Thoracic aorta (tissue), 2 donors: ENCODE measurements at places on chromosomes 7 and 10. TPM values are rescaled to one million over a fixed set of nuclear protein-coding genes. Genes with fewer than 3 reads are reported as not detected.

GRCh38 chr10:110523736-110524135, 26.0 kb downstream of the DUSP5 start:
- no peaks in the 10 kb centered on the region for H3K36me3 ChIP-seq
- DNase-seq = no peak
- no peak overlapping the region for H3K27ac ChIP-seq
- H3K4me1 ChIP-seq = no peaks in the 10 kb centered on the region
- H3K4me3 ChIP-seq = no peak overlapping the region
- H3K27me3 ChIP-seq = no peaks in the 10 kb centered on the region

GRCh38 chr7:15603124-15603523, 41.3 kb upstream of the AGMO start:
- no peaks in the 10 kb centered on the region for H3K27me3 ChIP-seq
- H3K36me3 ChIP-seq = no peaks in the 10 kb centered on the region
- H3K4me3 ChIP-seq = no peak overlapping the region
- no peak for DNase-seq

DNA sequence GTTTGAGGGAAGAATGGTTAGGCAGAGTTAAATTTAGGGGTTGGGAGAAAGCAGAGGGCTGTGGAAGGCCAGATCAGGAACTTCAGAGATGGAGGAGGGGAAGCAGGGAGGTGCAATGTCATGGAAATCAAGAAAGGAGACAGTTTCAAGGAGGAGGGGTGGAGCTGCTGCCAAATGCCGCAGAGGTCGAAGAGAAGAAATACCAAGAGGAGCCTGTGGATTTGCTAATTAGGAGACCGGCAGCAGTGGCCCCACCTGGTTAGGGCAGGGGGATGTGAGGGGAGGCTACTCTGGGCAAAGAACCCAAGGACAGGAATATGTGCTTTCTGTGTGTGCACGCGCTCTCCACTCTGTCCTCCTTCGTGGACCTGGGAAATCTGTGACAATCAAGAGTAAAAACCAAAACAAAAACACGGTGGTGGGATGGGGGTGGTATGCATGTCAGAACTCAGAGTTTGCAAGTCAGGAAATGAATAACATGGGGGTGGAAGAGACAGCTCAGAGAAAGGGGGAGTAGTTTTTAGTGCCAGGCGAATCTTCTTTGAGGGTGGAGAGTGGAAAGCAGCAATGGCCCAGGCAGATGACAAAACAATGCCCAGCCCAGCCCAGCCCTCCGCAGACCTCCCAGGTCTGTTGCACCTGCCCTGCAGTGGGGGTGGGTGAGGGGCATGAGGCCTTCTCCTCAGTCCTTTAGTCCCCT, 102.9 kb upstream of the PAX2 start:
- H3K4me3 ChIP-seq = no peak overlapping the region
- no peak for DNase-seq
- H3K36me3 ChIP-seq = no peaks in the 10 kb centered on the region
- no peak overlapping the region for H3K27ac ChIP-seq
- no peaks in the 10 kb centered on the region for H3K4me1 ChIP-seq

GRCh38 chr7:105765846-105766245, 110.6 kb downstream of the ATXN7L1 start:
- no peak overlapping the region for H3K27ac ChIP-seq
- H3K4me1 ChIP-seq = peaks cover 7% of the 10 kb centered on the region
- H3K4me3 ChIP-seq = no peak overlapping the region
- H3K36me3 ChIP-seq = no peaks in the 10 kb centered on the region
- H3K27me3 ChIP-seq = no peaks in the 10 kb centered on the region
- DNase-seq = no peak

DNA sequence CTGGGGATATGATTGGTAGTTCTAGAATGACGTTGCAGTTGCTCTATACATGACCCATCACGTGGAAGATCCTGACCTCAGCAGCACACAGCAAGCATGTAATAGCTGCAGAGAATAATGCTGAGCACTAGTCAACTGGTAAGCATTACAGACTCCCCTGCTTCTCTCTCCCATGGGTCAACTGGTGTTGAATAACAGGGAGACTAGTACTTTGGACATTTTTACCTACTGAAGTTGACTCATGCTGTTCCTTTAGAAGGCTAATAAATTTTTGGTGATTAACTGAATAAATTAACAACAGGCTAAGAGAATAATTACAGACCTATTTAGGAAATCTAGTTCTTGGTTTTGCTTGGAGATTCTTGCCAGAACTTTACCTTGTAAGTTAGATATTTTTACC, 234.1 kb downstream of the AUTS2 start:
- H3K36me3 ChIP-seq = no peaks in the 10 kb centered on the region
- no peaks in the 10 kb centered on the region for H3K4me1 ChIP-seq
- no peaks in the 10 kb centered on the region for H3K27me3 ChIP-seq
- no peak overlapping the region for H3K27ac ChIP-seq

DNA sequence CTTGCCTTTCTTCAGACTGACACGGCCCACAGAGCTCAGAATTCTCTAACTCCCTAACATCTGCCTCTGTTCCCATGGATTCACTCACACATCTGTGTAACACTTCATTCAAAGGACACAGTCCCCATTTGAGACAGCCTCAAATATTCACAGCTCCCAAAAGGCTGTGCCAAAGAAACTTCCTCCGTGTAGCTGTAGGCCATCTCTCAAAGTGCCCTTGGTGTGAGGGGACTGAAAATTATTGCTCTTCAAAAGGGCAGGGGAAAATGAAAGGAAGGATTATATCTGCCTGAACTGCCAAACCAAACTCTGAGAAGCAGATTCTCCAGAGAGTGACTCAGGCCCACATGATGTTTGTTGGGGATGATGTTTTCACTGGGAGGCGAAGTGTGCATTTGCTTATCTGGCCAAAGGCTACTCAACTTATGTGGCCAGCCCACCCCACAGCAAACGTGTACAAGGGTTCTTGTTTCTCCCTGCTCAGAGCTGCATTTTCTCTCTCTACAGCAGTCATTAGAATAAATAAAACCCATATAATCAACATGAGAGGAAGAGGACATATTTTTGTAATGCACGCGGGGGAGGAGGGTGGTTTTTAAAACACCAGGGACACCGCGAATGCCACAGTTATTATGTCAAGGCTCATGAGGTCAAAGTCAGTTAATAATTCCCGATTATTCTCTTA, 302.4 kb upstream of the NFE2L3 start:
- no peak overlapping the region for H3K4me3 ChIP-seq
- peaks cover 49% of the 10 kb centered on the region for H3K4me1 ChIP-seq
- H3K27ac ChIP-seq = peak overlapping the region; percentile 81

DNA sequence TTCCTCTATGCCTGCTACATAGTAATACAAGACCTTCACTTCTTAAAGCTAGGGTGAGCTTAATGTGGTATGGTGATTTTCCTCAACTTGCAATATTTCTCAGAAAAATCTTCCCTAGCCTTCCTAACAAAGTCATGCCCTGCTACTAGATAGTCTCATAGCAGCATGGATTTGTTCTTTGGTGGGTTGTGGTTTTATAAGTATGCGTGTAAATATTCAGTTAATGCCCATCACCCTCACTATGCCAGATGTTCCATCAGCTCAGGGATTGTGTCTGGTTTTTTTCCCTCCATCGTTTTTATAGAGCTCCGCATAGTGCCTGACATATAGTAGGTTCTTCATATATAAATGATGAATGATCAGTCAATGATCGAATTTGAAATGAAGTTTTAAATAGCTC, 182.8 kb downstream of the CREB5 start:
- no peaks in the 10 kb centered on the region for H3K27me3 ChIP-seq
- no peak overlapping the region for H3K27ac ChIP-seq
- no peaks in the 10 kb centered on the region for H3K36me3 ChIP-seq
- H3K4me1 ChIP-seq = no peaks in the 10 kb centered on the region

- H3K4me3 ChIP-seq = no peak overlapping the region
- H3K4me1 ChIP-seq = no peaks in the 10 kb centered on the region
- H3K27me3 ChIP-seq = no peaks in the 10 kb centered on the region
- H3K27ac ChIP-seq = no peak overlapping the region
Observed at GRCh38 chr7:108415821-108416536, 40.3 kb downstream of the NRCAM start.

DNA sequence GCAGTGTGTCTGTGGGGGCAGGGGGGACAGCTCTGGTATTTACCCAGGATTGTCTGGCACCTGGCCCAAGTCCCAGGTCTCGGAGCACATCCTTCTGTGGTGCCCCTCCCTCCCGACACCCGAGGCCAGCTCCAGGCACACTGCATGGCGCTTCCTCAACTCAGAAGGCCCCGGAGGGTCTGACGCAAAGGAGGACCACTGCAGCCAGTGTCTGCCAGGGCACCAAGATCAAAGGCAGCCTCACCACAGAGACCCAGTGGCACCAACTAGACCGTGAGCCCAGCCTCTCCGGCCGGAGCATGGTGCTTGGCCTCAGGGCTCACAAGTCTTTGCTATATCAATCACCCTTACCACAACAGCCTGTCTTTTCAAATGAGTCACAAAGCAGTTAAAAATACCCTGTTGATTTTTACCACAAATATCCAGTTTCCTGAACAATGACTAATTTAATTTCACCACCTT, 99.3 kb upstream of the DDC start:
- H3K27me3 ChIP-seq = no peaks in the 10 kb centered on the region
- no peaks in the 10 kb centered on the region for H3K36me3 ChIP-seq
- DNase-seq = no peak
- peaks cover 60% of the 10 kb centered on the region for H3K4me1 ChIP-seq

- H3K4me1 ChIP-seq = peaks cover 29% of the 10 kb centered on the region
- no peak overlapping the region for H3K4me3 ChIP-seq
- no peak overlapping the region for H3K27ac ChIP-seq
- no peaks in the 10 kb centered on the region for H3K27me3 ChIP-seq
Observed at GRCh38 chr7:6234384-6234783, 38.0 kb downstream of the CYTH3 start.

DNA sequence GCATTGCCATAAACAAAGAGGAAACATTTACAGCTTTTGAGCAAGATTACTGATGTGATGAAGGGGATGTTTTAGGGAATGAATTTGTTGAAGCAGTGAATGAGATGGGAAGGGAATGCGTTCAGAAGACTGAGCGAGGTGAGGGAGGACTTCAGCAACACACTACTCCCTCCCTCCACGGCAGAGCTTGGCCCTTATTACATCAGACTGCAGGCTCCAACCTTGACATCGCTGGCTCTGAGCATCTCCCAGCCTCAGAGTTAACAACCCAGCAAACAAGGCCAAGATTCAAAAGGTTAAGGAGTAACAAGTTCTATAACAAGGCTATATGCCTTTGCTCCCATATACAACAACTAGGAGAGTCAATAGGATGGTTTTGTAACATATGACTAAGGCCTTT, 164.4 kb downstream of the ELMO1 start:
- no peak overlapping the region for H3K4me3 ChIP-seq
- H3K27me3 ChIP-seq = no peaks in the 10 kb centered on the region
- peaks cover 3% of the 10 kb centered on the region for H3K4me1 ChIP-seq
- DNase-seq = no peak
- no peak overlapping the region for H3K27ac ChIP-seq

GRCh38 chr7:2165239-2165609, 67.5 kb downstream of the MAD1L1 start:
- H3K27me3 ChIP-seq = no peaks in the 10 kb centered on the region
- H3K4me3 ChIP-seq = no peak overlapping the region
- DNase-seq = no peak
- H3K27ac ChIP-seq = no peak overlapping the region

DNA sequence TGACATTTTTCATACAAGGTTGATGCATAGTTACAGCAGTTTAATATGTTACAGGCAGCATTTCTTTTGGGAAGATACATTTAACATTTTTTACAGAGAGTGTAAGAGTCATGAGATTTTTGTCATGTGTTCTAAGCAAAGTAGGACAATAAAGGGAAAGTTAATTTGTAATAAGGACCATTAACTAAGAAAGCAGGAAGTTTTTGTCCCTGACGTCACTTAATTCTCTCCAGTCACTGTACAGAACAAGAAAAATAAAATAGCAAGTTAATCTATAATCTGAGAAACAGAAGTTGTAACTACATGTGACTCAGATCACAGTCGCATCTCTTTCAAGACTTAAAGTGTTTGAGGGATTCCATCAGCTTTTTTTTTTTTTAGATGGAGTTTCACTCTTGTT, 49.5 kb upstream of the CAPZA2 start:
- DNase-seq = no peak
- H3K4me1 ChIP-seq = no peaks in the 10 kb centered on the region
- no peak overlapping the region for H3K4me3 ChIP-seq

DNA sequence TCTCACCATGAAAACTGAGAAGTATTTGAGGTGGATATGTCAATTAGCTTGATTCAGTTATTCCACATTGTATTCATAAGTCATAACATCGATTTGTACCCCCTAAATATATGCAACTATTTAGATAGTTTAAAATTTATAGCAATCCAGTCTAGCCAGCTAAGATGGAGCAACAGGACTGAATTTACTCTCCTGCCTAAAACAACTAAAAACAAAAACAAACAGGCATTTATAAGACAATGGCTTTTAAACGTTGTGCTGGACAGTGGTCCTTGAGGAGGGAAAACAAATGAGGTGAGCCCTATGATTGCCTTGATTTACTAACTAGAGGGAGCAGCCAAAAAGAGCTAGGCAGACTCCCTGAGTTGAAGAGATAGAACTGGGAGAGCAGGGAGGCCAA, 814 bp upstream of the GPAM start:
- peaks cover 29% of the 10 kb centered on the region for H3K4me1 ChIP-seq
- no peaks in the 10 kb centered on the region for H3K36me3 ChIP-seq
- H3K27me3 ChIP-seq = no peaks in the 10 kb centered on the region
- H3K27ac ChIP-seq = peak overlapping the region; percentile 82
- no peak for DNase-seq
- H3K4me3 ChIP-seq = peak overlapping the region; percentile 92

- H3K36me3 ChIP-seq = no peaks in the 10 kb centered on the region
- no peak overlapping the region for H3K4me3 ChIP-seq
- DNase-seq = no peak
- no peak overlapping the region for H3K27ac ChIP-seq
- no peaks in the 10 kb centered on the region for H3K27me3 ChIP-seq
Observed at GRCh38 chr10:48806342-48806741, 121.7 kb downstream of the WDFY4 start.

GRCh38 chr7:137097111-137097510, 228.7 kb downstream of the CHRM2 start:
- H3K4me1 ChIP-seq = no peaks in the 10 kb centered on the region
- DNase-seq = no peak
- no peak overlapping the region for H3K4me3 ChIP-seq
- no peaks in the 10 kb centered on the region for H3K27me3 ChIP-seq

SPDYE2 gene
- total RNA-seq = not detected

AZGP1 gene
- total RNA-seq = 2.3 TPM

PIP gene
- 1.1 TPM for total RNA-seq

ELMO1 gene
- 66.0 TPM for total RNA-seq

MLXIPL gene
- 36.4 TPM for total RNA-seq

KCNIP2 gene
- 1.1 TPM for total RNA-seq

CALML3 gene
- total RNA-seq = not detected

ITGA8 gene
- total RNA-seq = 1,173 TPM
